ENCODE measurements at places on chromosomes 11 and 22.
A peak's percentile ranks its signal among the peaks of the same experiment; 100 is the strongest.

DNA sequence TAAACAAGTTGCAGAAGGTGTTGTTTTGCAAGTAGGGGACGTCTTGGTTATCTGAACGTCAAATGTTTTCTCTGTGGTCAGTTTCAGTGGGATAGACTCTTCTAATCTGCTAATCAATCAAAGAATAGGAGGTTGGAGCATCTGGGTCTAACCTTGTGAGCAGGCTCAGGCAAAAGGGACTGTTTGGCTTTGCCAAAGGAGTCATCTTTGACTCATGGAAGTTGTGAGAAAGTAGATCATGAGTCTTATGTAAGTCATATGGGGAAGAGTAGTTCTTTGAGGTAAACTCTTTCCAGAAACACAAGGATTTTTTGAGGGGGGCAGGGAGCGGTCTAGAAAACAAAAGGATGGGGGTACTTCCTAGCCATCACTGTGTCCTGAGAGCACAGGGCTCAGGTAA is 27.1 kb upstream of the TOP3B start:
- no peak for DNase-seq

- DNase-seq: no peak
Observed at GRCh38 chr11:61885784-61886580, 5.4 kb downstream of the FADS3 start.

GRCh38 chr11:100910808-100911207 is 218.8 kb downstream of the PGR start:
- DNase-seq: no peak

GRCh38 chr22:20569059-20570058 is 61.9 kb downstream of the MED15 start:
- no peak for DNase-seq

GRCh38 chr11:2002042-2002776 is 4.6 kb upstream of the H19 start:
- DNase-seq: no peak

DNA sequence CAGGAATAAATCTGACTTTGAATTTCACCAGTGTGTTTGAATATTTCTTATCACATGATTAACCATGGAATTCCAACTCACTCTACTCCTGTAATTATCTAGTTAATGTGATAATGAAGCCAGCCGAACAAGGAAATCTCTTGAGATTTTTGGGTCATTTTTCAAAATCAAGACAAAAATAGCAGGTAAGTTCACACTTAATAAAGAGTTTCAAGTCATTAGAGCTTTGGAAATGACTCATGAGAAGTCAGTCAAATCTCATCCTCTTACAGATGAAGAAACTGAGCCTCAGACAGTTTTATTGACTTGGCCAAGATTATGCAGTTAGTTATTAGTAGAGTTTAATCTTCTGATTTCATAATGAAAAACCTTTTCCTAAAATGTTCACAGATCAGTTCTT is 148.8 kb downstream of the ARHGAP42 start:
- DNase-seq: no peak

GRCh38 chr22:26890870-26891269 is 233.5 kb downstream of the MIAT start:
- no peak for DNase-seq

DNA sequence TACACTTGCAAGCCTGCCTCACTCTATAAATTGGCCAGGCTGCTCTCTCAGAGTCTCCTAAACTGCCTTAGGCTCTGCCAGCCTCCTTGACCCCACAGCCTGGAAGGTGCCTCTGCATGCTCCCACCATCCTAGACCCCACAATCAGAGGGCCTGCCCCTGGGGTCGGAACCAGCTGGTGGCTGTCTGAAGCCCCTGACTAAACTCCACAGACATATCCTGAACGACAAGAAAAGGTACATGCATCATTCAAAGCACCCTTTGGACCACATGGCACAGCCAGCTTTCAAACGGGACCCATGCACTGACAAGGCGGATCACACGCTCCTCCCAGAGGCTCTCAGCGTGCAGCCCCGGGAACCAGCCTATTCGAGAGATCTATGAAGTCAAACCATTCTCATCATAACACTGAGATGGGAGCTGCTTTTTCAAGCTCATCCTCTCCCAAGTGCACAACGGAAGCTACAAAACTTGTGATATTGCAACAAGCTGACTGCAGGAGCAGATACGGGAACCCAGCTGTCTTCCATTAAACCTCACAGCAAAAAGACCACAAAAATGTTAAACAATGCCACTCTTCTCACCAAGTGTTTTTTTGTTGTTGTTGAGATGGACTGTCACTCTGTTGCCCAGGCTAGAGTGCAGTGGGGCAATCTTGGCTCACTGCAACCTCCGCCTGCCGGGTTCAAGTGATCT is 8.1 kb downstream of the SHANK2 start:
- DNase-seq: no peak

GRCh38 chr11:70833011-70833410 is 419.4 kb downstream of the SHANK2 start:
- no peak for DNase-seq

- peak; percentile 25 for DNase-seq
Observed at GRCh38 chr11:3614742-3615171, 27.0 kb downstream of the ART5 start.

DNA sequence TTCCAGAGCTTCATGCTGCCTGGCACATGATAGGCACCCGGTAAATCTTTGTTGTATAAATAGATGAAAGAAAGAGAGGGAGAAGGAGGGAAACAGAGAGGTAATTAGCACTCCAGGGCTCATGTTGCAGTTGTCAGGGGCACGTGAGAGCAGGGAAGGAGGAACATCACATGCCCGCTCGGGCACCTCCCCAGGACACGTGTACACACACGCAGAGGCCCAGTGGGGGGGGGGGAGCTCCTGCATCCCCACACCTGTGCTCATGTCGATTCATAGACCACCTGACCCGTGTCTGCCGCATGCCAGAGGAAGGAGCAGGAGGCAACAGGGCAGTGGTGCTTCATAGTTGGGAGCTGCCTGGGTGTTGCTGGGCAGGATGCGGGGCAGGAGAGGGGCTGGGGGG is 37.1 kb upstream of the NNMT start:
- no peak for DNase-seq

DNA sequence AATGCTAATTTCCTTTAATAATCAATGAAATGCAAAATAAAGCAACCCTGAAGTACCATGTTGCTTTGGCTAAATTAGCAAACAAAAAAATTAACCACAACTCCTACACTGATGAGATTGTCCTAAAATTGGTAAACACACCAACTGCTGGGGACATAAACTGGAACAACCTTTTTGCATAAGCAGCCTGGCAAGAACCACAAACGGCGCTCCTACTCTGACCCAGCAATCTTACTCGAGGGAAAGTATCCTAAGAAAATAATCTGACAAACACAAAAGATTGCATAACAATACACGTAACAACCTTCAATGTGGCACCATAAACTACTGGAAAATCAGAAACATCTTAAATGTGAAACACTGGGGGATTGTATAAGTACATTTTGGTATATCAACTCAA is 189.8 kb upstream of the PITPNB start:
- no peak for DNase-seq

DNA sequence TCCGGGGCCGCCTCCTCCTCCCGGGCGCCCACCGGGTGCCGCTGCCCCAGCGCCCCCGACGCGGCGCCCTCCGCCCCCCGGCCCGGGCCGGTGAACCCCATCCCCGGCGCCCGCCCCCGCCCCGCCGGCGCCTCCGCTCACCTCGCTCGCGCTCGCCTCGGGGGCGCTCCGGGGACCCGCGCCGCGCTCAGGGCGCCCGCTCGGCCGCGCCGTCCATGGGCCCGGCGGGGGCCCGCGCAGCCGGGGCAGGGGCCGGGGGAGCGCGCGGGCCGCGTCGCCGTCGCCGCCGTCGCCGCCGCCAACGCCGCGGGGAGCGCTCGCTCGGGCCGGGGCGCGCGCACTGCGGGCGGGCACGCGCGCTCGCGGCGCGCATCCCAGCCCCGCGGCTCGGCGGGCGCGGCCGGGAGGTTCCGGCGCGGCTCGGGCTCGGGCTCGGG is 293 bp downstream of the DUSP8 start:
- no peak for DNase-seq

DNA sequence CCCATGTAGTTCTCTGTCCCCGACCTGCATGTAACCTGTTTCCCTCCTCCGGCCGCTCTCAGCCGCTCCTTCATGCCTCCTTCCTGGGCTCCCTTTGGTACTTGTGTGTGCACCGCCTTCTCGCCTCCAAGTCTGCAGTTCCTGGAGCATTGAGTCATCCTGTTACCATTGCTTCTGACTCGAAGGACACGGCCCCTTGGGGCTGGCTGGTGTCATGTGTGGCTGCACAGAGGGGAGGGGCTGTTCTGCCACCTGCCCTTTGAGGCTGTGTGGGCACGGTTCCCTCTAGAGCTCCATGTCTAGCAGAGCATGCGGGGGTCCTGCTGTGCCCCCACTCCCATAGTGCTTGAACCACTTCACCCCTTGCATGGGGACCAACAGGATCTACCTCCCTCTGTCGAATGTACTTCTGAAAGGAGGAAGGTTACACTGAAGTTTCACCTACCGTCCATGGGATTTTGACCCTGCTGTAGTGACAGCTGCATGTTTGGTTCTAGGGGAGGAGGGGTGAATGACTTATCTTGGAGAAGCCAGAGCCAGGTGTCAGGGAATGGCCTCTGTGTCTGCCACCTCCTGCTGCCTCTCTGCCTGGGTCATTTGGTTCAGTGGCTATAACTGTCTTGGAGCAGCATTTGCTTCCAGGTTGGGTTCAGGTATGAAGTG is 39.6 kb downstream of the BCR start:
- no peak for DNase-seq

DNA sequence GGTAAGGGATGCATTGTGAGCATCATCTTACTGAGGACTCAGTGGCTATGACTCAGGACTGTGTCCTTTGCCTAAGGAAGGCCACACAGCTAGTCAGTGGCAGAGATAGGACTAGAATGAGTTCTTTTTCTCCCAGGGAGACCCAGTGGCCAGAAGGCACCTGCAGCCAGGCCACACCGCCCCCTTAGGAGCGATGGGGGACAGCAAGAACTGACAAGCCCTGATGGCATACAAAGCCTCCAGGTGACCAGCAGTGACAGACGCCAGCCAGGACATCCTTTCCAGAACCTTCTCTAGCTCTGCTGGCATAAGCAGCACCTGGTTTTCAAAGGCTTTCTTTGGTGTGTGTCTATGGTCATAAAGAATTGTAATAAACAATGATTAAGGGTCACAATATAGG is 240.1 kb downstream of the ST3GAL4 start:
- DNase-seq: no peak
